HepG2 (cell line): ENCODE measurements at places on chromosomes 7 and 10. TPM values are rescaled to one million over a fixed set of nuclear protein-coding genes. Genes with fewer than 3 reads are reported as not detected.

Gene AKR1C8
- not detected in 2 replicates for total RNA-seq

Gene SEC31B
- total RNA-seq = 0.56 and 2.0 TPM in 2 replicates

Gene TEX47
- not detected in 2 replicates for total RNA-seq

Gene FFAR4
- not detected in 2 replicates for total RNA-seq

Gene PRKCQ
- 0.35 and 0.60 TPM in 2 replicates for total RNA-seq

Gene HOXA3
- total RNA-seq = 2.1 and 2.9 TPM in 2 replicates

Gene GTF2IRD1
- total RNA-seq = 16.5 and 17.8 TPM in 2 replicates

Gene PPP1R9A
- total RNA-seq = 18.2 and 31.9 TPM in 2 replicates

Gene NEBL
- total RNA-seq = not detected in 2 replicates

Gene AKR1C4
- total RNA-seq = 0.18 and 0.28 TPM in 2 replicates

Gene SAP25
- total RNA-seq = 0.15 TPM in 1 of 2 replicates, not detected in the other

Gene PNLIPRP3
- not detected in 2 replicates for total RNA-seq

Gene CTAGE15
- not detected in 2 replicates for total RNA-seq

Gene HOXA1
- 0.20 TPM in 1 of 2 replicates, not detected in the other for total RNA-seq

Gene HECW1
- total RNA-seq = not detected in 2 replicates

Gene FKBP6
- total RNA-seq = 0.13 and 0.20 TPM in 2 replicates

Gene OIT3
- not detected in 2 replicates for total RNA-seq

Gene STAG3
- 0.22 and 0.33 TPM in 2 replicates for total RNA-seq

Gene CFAP70
- total RNA-seq = 0.13 and 0.27 TPM in 2 replicates
